ENCODE measurements at places on chromosomes 4 and X.

DNA sequence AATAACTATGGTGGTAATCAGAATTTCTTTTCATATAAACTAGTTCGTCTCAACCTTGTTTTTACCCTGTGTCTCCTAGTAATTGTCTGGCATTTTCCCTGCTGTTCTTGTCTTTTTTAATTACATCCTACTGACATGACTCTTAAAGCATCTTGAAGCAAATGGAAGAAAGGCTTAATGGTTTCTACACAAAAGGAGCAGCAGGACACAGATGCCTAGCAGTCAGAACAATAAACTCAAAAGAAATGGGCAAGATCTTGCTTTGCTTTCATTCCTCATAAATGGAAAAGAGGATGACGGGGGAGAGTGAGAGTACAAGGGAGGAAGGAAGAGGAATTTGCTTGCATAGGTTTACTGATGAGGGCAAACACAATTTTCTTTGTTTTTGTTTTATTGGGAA is 293.2 kb upstream of the EMCN start:
- no peak for DNase-seq

DNA sequence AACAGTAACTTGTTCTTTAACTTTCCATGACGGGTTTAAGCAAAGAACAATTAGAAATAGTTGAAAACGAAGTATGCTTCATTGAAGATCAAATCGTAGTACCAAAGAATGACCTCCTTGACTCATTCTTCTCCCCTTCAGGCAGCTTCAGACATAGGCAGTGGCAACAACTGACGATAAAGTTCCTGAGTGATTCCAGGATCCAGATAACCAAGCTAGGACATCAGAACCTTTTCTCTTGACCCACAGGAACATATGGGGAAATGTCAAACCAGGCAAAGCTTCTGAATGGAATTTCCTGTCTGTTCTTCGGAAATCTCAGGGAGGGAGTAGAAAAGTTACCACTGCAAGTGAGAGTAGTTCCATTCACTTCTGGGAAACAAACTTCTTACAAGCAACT is 74.2 kb downstream of the HS3ST1 start:
- no peak for DNase-seq

GRCh38 chr4:78556665-78557064 is 5.1 kb downstream of the ANXA3 start:
- no peak for DNase-seq

DNA sequence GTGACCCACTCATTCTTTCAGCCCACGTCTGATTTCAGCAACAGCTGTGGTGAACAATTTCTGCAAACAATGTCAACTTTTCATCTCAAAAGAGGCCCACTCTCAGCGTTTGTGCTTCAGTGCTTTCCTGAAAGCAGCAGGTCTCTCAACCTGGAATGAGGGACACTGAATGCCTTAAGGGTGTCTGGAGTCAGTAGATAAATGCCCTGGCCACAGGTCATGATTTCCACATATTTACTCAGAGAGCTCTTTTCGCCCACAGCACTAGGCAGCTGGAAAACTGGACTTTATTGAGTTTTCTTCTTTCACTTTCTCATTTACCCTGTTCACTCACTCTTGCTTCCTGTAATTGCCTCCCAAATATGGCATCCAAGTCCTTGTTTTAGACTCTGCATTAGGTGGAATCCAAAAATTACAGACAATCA is 52.8 kb downstream of the NPFFR2 start:
- DNase-seq, result no peak

DNA sequence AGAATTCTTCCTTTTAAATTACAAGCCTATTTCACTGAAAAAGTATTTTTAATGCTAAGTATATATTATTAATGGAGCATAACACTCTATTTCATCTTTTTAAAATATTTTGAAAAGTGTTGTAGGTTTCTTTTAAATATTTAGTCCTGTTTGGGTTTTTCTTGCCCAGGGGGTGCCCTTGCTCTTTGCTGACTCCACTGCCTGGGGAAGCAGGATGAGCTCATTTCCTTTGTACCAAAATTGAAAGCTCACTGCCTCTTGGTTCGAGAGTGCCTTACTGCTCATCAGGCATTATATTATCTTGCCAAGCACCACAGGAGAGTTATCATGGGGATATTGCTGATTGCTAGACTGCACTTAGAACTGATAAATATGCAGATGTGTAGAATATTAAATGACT is 819.2 kb downstream of the PCDH18 start:
- DNase-seq, result peak; percentile 18

DNA sequence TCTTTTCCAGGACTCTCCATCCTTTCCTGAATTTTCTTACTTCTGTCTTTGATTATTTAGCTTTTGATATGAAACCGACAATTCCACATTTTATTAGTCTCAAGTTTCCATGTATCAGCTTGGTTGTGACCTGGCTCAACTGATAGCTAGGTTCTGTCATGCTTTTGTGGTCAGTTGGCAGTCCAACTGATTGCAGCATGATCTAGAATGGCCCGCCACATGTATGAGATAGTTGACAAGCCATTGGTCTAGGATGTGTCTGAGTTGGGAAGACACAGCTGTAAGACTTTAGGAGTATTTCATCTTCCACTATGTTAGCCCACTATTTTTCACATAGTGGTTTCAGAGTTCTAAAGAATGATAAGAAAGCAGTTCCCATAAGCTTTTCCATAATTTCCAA is 117.5 kb upstream of the GRID2 start:
- no peak for DNase-seq

Measured in amniotic stem cell (primary cell).